NCI-H460 (cell line): ENCODE measurements at places on chromosomes 6 and 20.

DNA sequence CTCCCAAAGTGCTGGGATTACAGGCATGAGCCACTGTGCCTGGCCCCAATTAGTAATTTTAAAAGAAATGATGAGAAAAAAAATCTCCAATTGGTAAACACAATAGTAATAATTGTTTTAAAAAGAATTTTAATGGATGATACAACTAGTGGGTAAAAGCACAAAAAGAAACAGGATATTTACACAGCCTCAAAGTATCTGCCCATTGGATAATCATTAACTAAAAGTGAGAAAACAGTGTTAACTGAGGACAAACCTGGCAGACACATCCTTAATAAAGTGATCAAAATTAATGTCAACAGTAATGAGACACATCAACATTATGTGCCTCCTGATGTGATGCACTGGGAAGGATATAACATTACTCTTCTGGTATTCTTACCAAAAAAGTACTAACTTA, 24.5 kb downstream of the DTNBP1 start:
- DNase-seq, result no peak

GRCh38 chr20:39190666-39191570, 228.8 kb downstream of the DHX35 start:
- DNase-seq, result no peak

GRCh38 chr6:9825526-9825925, 589.3 kb downstream of the TFAP2A start:
- no peak for DNase-seq

GRCh38 chr6:22497276-22497675, 72.1 kb upstream of the HDGFL1 start:
- DNase-seq, result no peak

DNA sequence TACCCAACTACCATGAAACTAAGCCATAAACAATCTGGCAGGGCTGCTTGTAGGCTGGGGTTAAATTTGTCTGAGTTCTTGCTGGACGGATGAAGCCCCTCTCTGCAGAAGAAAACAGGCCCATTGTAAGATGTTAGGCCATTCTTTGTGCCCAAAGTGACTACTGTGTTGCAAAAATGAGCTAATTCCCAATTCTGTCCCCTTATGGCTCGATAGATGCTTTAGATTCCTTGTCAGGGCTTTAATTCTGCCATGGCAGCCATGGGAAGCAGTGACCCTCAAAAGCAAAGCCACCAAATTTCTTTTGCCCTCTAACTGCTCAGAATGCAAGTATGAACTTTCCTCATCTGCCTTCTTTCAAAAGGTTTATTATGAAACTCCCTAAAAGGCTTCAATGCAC, 45.2 kb downstream of the LAMA4 start:
- no peak for DNase-seq

DNA sequence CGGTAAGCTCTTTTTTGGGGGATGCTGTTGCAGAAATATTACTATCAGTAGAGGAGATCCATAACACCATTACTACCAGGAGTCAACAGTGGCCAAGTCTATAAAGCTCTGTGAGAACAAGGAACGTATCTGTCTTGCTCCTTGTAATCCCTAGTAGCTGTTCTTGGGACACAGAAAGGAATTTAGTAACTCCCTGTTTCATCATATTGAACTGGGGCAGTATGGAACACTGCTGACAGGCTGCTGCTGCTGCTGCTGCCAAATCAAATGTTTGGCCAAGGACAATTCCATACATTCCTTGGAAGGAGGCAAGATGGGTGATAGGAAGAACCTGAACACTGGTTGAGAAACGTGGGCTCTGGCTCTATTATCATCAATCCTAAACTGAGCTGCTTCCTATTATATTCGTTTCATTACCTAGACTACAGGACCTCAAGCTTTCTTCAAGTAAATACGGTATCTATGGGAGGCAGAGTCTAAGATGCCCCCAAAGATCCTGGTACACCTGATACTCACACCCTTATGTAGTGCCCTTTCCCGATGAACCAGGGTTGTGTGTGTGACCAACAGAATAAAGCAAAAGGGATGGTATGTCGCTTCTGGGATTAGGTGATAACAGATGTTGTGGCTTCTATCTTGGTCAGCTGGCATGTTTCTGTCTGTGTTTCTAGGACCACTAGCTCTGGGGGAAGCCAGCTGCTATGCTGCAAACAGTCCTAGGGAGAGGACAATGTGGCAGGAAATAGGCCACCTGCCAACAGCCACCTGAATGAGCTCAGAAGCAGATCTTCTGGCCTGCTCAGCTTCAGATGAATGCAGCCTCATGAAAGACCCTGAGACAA, 39.5 kb downstream of the ELOVL5 start:
- no peak for DNase-seq
